Stimulated activated CD8-positive, alpha-beta memory T cell treated with anti-CD3 and anti-CD28 coated beads, Interleukin-4, amount 100 ng/mL, for 4 hours (primary cell): ENCODE measurements at places on chromosomes 5 and 9.

DNA sequence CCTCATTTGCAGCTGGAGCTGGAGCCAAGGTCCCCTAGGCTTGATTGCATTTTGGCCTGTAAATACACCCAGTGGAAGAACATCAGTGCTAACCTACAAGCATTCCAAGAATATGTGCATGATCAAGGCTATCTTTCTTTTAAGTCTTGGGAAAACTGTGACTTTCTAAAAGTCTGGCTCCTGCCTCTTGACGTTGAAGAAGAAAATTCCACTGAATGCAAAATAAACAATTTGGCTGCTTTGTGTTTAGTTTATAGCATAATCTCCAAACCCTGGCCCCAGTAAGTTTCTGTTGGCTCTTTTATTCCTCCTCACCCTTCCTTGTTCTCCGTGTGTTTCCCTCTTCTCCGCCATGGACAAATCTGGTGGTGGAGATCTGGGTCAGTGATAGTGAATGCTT, 109.3 kb upstream of the TLE1 start:
- DNase-seq, result no peak

DNA sequence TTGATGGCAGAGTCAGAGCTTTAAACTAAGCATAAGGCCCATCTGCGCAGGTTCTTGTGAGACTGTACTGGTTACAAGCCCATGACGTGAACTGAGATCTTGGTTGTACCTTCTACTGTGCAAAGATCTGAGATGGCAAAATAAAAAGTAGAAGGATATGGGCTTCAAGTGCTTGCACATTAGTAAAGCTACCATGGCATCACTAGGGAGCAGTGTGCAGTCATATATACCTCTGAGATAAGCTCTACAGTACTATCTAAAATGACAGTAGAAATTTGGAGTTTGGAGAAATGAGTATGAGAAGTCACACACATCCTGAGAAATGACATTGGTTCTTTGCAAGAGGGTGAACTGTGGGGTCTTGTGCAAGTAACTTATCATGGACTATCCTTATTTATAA, 408.2 kb upstream of the PRR16 start:
- DNase-seq, result no peak

DNA sequence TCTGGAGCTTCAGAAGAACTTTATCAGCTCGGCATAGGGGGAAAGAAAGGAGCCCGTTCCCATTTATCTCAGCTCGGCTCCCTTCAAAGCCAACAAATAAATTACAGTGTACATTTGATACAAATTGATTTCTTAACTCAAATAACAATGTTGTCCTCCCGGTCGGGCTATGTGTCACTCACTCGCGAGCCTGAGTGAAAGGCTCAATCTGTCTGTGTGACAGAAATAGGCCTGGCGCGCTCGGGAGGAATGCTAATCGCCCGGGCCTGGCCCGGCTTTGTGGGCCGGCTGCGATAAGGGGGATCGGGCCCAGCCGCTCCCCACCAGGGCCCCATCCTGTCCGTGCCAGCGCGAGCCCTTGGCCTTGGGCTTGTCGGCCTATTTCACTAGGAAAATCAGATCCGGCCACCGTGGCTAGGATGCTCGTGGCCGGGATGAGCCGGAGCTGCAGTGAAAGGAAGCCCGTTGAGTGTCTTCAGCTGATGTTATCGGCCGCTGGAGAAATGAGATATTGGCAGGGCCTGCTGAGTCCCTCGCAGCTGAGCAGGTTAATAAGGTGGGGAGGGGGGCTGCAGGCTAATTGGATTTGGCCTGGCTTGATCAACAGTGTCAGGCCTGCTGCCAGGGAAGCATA, 258.7 kb downstream of the IRX1 start:
- DNase-seq, result no peak

GRCh38 chr9:20620650-20621470, 1.4 kb downstream of the MLLT3 start:
- DNase-seq, result no peak

GRCh38 chr5:132190161-132190817, 37.4 kb downstream of the P4HA2 start:
- DNase-seq, result no peak

DNA sequence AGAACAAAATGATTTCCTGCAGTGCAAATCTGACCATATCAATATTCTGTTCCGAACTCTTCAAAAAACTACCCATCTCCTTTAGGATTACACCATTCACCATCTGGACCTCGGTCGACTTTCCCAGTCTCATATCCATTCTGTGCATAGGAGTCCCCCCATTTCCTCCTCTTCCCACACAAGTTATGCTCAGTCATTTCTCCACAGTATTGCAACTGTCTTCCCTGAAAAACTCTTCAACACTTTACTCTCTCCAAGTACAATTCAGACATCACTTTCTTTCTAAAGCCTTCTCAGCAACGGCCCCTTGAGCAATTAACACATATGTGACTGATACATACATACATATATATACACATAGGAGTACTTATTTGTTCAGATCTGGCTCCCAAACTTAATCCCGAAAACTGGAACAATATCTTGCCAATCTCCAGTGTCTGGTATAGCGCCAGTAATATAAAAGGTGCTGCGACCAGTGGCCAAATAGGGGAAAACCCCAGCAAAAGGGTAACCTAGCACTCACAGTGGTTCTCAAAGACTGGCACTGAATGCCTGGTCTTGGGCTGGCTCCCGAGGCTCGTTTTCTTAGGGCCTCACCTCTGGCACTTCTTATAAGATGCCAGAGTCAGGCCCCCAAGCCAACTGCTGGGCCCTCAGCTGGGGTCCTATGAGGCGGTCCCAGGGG, 629 bp downstream of the ZBTB26 start:
- DNase-seq, result no peak

DNA sequence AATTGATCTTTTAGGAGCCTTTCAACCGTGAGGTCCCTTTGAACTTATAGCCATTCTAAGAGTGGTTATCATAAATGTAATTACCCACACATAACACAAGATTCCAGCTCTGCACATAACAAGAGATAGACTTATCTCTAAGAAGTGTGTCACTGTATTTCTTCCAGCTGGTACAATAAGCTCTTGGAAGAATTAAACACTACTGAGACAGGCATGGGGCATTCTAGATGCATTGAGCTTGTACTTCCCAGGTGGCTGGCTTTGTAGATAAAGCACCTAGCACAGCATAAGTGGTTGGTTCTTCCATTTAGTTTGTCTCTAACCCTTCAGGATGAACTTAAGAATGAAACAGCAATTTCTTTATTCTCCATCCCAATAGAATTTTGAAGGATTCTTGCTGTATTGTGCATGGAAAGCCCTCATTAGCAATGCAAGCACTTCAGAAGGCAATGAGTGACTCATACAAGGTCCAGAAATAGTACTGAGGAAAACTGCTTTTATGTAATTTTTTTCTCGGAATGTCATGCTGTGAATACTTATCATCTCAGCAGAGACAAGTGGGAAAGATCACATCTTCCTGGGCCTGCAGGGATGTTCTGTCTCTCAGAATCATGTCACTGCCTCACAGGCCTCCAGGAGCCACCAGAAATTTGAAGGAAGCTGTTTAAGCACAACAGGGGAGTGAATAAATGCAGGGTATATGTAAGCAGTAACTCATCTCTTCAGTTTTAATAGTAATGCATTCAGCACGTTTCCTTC, 91.1 kb upstream of the CD180 start:
- DNase-seq, result no peak

DNA sequence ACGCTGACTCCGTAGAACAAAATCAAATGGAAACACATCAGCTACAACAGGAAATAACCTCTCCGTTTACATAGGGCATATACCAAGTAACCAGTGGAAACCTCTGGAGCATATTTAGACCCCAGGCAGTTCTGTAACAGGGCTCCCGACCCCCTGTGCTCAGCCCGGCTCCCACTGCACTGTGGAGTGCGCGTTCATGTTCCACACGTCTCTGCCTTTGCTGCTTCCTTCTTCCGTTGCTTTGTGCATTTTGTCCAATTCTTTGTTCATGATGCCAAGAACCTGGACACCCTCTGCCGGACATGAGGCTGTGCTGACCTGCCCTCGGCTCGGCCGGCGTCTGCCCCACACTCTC, 5.9 kb upstream of the AGPAT2 start:
- no peak for DNase-seq

DNA sequence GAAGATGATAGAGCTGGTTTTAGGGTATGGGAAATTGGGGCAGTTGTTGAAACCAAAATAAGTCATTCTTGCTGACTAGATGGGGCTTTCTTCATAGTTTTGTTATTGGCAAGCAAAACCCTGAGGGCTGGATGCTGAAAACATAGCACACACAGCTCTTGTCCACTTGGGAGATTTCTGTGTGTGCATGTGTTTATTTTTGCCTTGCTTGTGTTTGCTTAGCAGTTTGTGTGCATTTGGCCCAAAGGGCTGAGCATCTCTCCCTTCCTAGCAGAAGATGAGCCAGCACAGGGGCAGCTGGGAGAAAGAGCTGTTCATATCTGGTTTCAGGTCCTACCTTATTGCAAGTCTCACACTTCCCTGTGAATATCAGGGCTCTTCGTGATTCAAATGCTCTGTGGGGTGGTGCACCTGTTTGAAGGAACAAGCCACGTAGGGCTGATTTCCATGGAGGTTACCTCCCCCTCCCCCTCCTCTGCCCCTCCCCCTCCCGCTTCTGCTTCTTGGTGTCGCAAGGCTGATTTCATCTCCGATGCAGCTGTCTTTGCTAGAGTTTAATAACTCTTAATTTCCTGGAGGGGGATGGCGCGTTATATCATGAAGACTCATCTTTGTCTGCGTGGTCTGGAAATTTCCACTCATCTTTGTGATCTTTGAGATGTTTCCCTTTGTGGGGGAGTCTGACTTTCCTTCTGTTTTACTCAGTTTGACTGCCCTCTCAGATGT, 296.5 kb downstream of the ARHGAP26 start:
- no peak for DNase-seq

DNA sequence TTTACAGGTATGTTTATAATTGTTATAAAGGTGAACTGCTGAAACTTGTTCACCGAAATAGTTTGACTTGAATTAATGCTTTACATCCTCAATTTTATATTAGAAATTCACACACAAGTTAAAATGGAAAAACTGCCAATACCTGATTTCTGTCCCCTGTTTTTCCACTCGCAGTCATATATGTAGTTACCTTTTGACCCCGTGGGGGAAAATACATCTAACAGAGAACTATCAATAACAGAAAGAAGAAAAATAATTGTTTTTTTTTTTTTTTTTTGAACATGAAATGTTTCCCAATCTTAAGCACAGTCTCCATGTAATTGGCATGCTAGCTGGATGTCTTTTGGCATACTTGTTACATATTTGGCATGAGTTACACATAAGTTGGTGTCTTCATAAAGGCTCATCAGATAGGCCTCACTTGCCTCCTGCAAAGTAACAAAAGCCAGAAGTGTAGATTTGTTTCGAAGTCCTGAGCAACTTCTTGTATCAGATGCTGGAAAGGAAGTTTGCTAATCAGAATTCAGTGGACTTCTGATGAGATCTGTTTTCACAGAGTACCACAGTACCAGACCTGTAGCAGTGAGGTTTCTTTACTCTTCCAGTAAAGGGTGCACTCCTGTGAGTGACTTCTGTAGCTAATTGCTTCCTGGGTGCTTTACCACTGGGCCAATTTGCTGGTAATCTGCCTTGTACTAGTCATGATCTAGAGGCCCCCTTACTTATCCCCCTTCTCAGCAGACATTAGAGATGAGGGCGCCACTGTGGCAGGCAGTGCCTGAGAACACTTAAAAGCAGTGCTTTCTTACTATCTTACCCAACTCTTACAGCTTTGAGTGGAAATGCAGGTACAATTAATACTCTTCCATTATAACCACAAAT, 36.2 kb upstream of the CXXC5 start:
- no peak for DNase-seq

DNA sequence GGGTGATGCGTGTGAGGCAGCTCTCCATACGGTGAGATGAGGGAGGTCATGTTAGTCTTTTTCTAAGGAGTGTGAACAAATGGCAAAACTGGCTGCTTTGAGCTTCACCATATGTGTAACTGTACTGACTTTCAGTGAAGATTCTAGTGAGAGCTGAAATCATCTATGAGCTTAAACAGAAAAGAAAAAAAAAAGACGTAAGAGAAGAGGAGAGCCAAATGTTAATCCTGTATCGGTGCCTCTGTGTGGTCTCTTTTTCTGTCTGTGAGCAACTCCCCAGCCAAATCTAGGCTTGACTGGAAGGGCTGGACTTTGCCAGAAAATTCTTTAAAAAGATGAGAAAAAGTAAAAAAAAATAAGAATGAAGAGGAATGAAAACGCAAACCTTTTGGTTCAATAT, 209.7 kb upstream of the TUT7 start:
- DNase-seq, result no peak

- no peak for DNase-seq
Observed at GRCh38 chr5:111929867-111930266, 172.9 kb upstream of the NREP start.

DNA sequence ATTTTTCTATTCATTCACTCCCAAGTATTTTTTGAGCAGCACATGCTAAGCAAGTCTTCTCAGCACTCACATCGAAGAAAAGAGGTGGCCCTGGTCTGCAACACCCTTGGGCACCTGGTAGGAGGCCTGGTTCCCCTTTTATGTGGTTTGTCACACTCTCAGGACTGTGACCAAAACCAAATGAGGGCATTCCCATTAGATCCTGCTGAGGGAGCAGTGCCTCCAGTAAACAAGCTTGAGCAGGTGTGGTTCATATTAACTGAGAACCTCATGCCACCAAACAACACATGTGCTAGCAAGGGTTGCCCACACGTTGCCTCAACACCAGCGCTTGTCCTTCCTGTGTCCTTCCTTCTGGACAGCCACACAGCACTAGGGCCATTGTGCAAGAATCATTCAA, 26.9 kb upstream of the SYK start:
- DNase-seq, result no peak

- no peak for DNase-seq
Observed at GRCh38 chr5:123540534-123540933, 28.6 kb downstream of the CSNK1G3 start.

- DNase-seq, result no peak
Observed at GRCh38 chr5:98570661-98571191, 202.7 kb upstream of the RGMB start.

GRCh38 chr5:9069650-9070049, 476.2 kb downstream of the SEMA5A start:
- DNase-seq, result no peak

DNA sequence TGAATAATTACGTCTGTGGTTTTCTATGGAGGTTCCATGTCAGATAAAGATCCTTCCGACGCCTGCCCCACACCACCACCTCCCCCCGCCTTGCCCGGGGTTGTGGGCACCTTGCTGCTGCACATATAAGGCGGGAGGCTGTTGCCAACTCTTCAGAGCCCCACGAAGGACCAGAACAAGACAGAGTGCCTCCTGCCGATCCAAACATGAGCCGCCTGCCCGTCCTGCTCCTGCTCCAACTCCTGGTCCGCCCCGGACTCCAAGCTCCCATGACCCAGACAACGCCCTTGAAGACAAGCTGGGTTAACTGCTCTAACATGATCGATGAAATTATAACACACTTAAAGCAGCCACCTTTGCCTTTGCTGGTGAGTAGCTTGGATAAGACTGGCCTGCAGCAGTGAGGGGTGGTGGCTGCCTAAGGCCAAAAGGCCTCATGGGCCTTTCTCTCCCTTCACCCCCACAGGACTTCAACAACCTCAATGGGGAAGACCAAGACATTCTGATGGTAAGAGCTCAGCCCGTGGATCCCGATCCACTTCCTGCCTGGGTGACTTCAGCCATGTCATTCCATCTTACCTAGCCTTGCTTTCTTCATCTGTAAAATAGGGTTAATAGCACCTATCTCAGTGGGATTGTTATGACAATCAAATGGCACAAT, at the start of gene IL3:
Gene IL3 (plus strand): TSS at position 155 of the 661 bp plus-strand sequence. CDS start 52 bp downstream, at position 207.
- no peak for DNase-seq
